ENCODE measurements at places on chromosomes 5 and 9.

DNA sequence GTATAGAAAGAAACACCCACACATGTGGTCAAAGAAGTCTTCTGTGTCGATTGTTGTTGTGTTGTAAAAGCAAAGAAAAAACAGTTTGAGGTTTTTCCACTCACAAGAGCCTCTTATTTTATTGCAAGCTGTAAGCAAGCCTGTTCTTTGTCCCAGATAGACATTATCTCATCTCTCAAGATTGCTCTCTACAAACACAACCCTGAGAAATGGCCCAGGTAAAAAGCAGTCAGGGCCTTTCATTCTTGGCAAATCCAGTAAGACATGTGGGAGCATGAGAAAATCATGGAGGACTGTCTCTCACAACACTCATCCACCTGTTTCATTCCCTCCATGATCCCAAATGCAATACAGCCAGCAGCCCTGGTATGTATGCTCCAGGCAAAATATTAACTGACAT is 286.6 kb upstream of the POU5F2 start:
- DNase-seq = no peak

DNA sequence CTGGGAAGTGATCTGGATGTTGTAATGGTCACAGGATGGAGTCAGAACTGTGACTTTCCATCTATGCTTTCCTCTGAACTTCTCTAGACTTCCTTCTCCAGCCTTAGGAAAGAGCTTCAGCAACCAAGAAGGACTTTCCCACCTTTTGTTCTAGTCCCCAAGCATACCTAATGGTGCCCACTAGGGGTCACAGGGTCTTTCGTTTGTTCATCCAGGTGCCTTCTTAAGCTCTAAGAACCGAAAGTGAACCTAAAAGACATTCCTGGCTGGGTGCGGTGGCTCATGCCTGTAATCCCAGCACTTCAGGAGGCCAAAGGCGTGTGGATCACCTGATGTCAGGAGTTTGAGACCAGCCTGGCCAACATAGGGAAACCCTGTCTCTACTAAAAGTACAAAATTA is 1.8 kb upstream of the WNT8A start:
- DNase-seq = no peak

- DNase-seq = no peak
These were observed 301.6 kb downstream of the NR3C1 start for GRCh38 chr5:143101725-143102386.

DNA sequence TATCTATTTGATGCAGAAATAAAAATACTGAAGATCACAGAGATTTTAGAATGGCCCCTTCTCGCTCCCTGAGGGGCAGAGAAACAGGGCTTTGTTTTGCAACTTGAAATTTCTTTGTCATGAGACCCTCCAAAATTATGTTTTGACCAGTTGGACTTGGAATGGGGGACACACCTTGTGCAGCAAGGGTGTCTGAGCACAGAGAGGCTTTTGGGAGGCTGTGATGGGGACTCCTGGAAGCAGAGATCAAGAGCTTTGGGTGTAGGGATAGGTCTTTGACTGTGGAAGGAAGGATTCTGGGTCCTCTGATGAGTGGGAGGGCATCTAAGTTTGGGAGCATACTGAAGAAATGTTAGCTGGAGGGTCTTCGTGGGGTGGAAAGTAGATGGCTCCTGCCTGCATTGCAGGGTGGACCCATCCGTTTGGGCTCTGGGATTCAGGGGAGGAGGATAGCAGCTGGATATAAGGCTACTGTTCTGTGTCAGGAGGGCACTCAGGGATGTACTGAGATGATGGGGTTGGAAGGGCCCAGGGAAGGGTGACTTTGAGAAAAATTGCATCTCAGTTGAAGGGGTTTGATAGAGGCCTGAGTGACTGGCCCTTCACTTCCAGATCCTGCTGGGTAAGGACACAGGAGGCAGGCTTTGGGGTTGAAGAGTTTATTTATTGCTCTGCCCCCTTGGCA is 1.8 kb upstream of the MYORG start:
- no peak for DNase-seq

DNA sequence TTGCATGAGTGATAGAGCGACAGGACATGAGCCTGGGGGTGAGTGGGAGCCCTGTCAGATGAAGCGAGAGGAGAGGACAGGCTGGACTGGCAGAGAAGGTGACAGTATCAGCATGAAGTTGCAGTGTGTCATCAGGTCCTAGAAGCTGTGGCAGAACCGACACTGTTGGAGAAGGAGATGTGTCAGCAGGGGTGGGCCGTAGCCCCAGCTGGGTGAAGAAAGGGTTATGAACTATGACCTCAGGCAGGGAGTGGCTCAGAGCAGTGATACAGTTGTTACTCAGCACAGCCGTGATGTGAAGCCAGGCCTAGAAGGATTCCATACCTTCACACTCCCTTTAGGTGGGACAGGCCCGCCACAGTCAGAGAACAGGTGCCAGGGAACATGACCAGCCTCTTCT is 7.6 kb downstream of the PCYOX1L start:
- DNase-seq = no peak

DNA sequence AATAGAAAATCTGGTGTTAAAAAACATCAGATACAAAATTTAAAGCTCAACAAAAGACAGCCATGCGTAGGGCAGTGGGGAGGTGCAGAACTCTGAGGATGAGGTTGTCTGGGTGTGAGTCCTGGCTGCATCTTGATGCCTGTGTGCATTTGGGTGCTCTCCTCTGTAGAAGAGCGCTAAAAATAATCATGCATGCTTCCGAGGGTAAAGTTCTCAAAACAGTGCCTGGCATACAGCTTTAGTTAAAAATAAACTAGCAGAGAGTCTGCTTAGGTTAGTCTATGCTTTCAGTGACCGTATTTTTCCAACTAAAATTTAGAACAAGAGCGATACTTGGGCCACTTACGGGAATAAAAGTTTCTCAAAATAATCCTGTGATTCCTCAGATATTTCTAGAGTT is 55.5 kb upstream of the SPATA31C2 start:
- DNase-seq = no peak

GRCh38 chr9:122821278-122821943 is 7.0 kb downstream of the PDCL start:
- DNase-seq = no peak
